ENCODE measurements at places on chromosomes 12 and 14. TPM values are rescaled to one million over a fixed set of nuclear protein-coding genes. Genes with fewer than 3 reads are reported as not detected.

DNA sequence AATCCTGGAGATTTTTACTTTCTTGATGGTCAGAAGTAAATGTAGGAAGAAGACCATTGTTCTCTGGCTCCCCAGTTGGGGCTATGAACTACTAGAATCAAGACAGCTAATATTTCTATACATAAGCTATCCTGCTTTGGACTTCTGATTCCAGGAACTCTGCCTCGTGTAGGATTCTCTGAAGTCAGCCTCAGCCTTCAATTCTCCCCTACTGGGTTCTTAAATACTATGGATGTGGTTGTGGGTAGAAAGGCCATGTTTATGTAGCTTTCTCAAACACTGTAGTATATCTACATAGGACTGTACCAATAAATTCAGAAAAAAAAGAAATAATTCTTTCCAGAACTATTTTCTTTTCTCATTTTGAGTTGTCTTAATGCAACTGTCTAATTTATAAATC lies 302.5 kb downstream of the ITPR2 start:
- no peak for DNase-seq

GRCh38 chr12:52821826-52822660 lies 8.1 kb upstream of the KRT4 start:
- DNase-seq: no peak

DNA sequence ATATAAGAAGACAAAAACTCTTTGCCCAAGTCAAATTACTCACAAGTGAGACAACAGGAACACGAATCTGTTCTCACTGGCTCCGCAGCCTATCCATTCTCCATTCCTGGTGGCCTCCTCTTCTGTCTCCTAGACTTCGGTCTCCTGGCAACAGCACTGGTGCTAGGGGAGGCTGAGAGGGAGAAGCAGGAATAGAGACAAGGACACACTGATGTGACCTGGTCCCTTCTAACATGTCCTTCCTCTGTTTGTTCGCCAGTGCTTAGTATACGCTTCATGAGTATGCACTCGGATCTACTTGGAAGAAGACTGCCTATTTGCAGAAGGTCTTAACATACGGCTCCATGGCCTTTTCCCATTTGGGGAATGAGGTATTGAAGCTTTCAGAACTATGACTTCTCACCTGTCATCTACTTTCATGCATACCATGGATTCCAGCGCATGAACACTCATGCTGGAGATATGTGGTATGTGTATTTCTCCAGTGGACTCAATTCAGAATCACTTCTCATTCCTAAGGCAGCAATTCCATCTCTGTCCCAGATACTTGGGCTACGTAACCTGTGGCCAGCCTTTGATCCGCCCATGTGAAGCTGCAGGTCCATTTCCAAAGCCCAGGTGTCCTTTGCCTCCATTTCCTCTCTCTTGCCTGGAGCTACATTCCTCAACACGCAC lies 33.9 kb downstream of the BHLHE41 start:
- no peak for DNase-seq

GRCh38 chr12:130018614-130019013 lies 114.8 kb upstream of the TMEM132D start:
- DNase-seq: no peak

DNA sequence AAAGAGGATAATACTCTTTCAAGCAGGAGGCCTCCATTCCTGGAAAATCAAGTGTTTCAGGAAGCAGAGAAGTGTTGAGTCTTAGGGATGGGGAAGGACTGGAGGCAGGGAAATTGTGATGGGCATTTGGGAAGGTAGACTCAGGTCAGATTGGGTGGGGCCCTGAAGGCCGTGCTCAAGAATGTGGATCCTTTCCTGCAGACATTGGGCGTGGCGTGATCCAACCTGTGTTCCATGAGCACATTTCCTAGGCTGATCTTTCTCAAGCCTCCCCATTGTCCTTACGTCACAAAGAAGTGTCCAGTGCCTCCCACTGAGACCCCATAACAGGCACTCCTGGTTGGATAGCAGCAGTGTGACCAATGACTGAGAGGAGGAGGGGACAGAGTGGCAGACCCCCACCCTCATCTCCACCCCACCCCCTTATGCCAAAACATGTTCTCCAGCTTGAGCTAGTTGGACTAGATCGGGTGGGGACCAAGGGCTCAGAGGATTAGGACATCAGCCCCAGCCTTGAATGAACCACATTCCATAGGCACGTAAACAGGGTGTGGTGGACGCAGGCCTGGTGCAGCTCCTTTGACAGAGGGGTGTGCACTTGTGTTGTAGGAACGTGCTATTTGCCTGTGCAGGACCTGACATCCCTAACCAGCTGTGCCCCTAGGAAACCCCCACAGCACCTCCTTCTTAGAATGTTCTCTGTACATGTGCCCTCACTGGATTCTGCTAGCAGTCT lies 76.8 kb downstream of the TTC9 start:
- DNase-seq: no peak

DNA sequence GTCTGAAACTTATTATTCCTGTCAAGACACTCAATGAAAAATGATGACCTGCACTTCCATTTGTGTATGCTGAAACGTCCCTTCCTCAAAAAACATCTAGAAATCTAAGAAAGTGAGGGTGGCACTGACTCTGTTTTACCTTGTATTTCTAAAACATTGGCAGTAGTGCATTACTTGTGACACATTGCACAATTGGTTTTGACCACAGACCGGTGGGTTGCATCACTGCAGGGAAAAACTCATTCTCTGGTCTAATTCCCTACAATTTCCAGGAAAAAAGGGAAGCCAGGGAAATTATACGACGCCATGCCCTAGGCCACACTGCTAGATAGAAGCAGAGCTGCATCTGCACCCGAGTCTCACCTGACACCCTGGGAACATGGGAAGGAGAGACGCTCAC lies 156.7 kb downstream of the NTF3 start:
- no peak for DNase-seq

DNA sequence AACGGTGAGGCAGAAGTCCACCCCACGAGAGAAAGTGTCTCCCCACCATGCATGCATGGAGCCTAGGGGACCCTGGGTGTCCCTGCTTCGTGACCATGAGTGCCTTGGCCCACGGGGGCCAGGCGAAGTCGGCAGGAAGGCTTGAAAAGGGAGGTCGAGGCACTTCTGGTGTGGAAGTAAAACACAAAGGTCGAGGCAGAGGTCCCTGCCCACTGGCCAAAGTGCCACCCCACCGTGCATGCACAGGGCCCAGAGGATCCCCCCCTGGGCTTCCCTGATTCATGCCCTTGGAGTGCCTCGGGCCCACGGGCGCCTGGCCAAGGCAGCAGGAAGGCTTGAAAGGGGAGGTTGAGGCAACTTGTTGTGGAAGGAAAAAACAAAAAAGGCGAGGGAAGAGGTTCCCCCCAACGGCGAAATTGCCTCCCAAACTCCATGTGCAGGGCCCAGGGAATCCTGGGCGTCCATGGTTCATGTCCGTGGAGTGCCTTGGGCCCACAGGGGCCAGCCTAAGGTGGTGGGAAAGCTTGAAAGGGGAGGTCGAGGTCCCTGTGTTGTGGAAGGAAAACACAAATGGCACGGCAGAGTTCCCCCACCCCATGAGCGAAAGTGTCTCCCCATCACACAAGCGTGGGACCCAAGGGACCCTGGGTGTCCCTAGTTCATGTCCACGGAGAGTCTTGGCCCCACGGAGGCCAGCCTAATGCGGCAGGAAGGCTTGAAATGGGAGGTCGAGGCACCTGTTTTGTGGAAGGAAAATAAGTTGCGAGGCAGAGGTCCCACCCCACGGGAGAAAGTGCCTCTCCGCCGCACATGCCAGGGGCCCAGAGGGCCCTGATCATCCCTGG lies 372.1 kb downstream of the ALG10 start:
- DNase-seq: no peak

- no peak for DNase-seq
These were observed 86.5 kb downstream of the LRIG3 start for GRCh38 chr12:58833853-58834252.

GRCh38 chr14:102321456-102322422 lies 2.2 kb downstream of the ZNF839 start:
- DNase-seq: no peak

DNA sequence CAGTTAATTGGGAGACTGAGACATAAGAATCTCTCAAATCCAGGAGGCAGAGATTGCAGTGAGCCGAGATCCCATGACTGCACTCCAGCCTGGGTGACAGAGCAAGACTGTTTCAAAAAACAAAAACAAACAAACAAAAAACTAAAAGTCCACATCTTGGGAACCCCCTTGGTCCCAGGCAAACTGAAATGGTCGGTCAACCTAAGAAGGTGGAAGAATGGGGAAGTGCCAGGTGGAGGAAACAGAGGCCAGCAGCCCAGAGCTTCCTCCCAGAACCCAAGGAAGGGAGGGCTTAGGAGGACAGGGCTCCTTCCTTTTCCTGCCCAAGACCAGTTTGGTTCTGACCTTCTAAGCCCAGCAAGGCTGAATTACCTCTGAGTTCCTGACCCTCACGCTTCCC lies 121.0 kb upstream of the FUT8 start:
- DNase-seq: no peak

DNA sequence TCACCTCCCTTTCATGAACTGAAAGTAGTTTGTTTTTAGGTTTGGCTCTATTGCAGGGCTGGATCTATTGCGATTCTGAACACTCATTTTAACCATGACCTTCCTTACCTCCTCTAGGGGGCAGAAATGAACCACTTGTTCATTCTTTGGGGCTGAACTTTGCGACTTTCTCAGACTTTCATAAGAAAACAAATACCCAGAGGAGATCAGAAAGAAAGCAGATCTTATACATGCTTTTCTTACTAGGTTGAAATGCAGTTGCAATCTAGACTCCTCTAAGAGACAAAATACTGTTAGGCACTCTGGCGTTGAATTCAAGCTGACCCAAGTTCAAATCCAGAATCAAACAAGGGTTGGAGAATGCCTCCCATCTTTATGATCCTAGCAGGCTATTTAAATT lies 32.6 kb upstream of the PLEKHG3 start:
- no peak for DNase-seq

DNA sequence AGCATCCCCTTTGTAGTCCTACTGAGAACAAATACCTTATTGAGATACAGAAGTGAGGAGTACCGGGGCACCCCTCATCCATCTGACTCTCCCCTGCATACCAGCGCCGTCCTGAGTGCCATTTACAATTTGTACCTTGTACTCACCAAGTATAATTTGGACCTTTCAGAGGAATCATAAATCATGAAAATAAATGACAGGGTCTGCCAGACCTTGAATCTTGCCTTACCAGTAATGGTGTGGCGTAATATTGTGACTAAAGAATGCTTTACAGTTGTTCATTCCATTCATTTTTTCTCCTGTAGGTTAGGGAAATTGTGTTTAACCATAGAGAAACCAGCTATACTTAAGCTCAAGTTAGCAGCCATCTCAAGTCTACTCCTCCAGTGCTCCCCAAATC lies 243.7 kb upstream of the RGS6 start:
- DNase-seq: no peak

- no peak for DNase-seq
These were observed 13.3 kb upstream of the MAP3K9 start for GRCh38 chr14:70822530-70823185.

GRCh38 chr14:67457782-67458181 lies 30.7 kb downstream of the TMEM229B start:
- DNase-seq: no peak

GRCh38 chr12:52634266-52635056 lies 16.1 kb upstream of the KRT73 start:
- DNase-seq: no peak

DNA sequence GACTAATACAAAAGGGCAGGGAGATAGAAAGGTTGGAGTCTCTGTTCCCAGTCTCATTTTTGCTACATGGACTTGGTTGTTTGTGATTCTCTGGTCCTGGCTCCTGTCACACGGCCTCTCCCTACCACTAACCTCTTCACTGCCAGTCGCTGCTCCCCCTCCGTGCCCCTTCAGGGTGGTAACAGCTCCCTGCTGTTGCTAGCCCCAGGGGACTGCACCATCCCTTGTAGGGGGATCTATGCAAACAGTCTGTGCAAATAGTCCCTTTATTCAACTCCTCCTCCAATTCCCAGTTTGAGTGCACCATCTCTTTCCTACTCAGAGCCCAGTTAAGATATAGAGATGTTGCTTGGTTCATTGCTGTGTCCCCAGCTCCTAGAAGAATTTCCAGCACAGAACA lies 51.1 kb downstream of the CCDC60 start:
- no peak for DNase-seq

DNA sequence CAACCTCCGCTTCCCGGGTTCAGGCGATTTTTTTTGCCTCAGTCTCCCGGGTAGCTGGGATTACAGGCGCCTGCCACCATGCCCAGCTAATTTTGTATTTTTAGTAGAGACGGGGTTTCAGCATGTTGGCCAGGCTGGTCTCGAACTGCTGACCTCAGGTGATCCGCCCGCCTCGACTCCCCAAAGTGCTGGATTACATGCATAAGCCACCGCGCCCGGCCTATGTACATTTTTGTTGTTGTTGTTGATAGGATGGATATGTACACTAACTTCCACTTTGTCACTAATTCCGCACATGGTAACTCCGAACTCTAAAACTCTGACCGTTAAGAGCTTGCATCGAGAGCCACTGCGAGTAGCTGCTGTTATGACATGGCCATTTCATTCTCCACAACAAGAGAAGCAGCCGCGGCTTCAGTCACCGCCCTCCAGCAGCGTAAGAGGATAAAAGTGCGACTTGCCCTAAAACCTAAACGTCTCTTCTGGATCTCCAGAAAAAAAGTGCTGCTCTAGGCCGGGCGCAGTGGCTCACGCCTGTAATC lies 742 bp upstream of the MARS1 start:
- DNase-seq: no peak

DNA sequence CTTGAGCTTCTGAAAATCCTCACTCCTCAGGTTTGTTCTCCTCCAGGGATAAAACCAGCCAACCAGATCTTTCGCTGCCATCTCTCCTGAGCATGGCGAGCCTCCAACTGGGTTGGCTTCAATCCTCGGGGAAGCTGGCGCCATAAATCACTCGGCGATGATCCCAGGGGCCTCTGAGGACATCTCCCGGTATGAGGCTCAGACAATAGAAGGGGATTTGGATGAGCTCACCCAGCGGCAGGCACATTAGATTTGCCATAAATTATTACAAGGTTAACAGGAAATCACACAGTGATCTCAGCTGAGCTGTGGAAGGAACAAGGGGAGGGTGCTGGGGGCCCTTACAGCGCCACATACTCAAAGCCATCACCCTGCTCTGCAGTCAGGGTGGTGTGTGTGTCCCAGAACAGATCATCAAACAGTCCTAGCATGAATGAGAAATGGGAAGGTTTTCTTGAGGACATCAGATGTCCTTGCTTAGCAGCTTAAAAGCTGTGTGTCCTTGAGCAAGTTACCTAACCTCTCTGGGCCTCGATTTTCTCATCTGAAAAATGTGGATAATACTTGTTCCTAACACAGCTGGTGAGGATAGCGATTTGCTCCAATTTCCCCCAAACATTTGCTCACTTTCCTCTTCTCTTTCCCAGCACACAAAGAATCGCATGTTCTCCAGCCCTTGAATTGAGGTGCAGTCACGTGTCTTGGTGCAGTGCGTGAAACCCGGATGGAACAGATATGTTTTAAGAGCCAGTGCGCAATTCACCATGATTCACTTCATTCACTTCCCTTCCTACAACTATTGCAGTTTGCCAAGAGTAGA lies 142.8 kb downstream of the SCARB1 start:
- DNase-seq: no peak

Gene DDX51
- total RNA-seq: 12.4 TPM

Gene ATXN7L3B
- 12.8 TPM for total RNA-seq

Gene OR4Q3
- total RNA-seq: not detected

Gene FGF6
- total RNA-seq: not detected

Gene ETV6
- 15.8 TPM for total RNA-seq

Gene PWP1
- 59.8 TPM for total RNA-seq

All from esophagus squamous epithelium (tissue), 5 donors.